ENCODE measurements at places on chromosomes 16 and 17. TPM values are rescaled to one million over a fixed set of nuclear protein-coding genes. Genes with fewer than 3 reads are reported as not detected.

DNA sequence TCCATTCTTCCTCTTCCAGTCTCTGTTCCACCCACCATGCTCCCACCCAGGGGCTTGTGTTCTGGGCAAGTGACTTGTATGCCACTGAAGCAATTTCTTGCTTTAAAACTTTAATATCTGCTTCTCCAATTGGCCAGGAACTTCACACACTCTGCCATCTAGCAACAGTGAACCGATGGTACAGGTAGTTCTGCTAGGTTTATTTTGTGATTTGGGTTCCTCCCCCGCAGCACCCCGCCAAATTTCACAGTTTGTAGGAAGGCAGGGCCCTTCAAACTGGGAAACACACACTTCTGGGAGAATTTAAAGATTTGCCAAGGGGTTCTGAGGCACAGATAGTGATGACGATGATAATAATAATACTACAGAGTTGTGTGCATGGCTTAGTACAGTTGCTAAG, 3.3 kb downstream of the ARSG start:
- DNase-seq = no peak
- no peak overlapping the region for H3K4me3 ChIP-seq
- H3K27ac ChIP-seq = peak overlapping the region; percentile 56
- peaks cover 19% of the 10 kb centered on the region for H3K36me3 ChIP-seq
- peaks cover 69% of the 10 kb centered on the region for H3K4me1 ChIP-seq

DNA sequence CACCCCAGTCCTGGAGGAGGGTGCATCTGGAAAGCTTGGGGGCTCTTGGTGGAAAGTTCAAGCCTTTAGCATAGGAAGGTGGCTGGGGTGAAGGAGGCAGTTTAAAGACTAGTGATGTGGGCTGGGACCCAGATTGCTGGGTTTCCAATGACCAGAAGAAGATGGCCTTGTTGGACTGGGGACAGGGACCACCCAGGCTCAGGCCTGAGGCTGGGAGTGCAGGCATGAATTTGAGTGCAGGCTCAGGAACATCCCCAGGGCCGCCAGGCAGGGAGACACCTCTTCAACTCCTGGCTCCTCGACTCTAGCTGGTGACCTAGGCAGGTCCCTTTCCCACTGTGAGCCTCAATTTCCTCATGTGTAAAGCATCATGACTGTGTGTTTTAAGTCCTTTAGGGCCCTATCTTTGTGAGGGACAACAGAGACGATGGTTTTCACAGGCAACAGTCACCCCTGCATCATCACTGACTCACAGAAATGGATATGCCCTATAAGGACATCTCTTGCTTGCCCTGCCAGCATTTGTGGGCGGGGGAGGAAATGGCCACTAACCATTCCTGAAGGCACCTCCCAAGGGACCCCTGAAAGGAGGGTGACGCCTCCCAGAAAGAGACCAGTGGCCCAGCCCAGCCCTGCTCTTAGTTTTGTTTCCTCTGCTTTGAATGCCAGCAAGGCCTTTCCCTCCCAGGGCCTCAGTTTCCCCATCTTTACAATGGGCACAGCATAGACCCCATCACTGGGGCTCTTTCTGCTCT, 11.1 kb downstream of the NLRC5 start:
- DNase-seq = peak; percentile 80
- H3K27me3 ChIP-seq = no peaks in the 10 kb centered on the region
- peak overlapping the region; percentile 95 for H3K27ac ChIP-seq
- peak overlapping the region; percentile 51 for H3K4me3 ChIP-seq
- H3K4me1 ChIP-seq = peaks cover 91% of the 10 kb centered on the region

PARD6A gene
- 15.2 TPM for total RNA-seq

KCNJ12 gene
- not detected for total RNA-seq

DNA sequence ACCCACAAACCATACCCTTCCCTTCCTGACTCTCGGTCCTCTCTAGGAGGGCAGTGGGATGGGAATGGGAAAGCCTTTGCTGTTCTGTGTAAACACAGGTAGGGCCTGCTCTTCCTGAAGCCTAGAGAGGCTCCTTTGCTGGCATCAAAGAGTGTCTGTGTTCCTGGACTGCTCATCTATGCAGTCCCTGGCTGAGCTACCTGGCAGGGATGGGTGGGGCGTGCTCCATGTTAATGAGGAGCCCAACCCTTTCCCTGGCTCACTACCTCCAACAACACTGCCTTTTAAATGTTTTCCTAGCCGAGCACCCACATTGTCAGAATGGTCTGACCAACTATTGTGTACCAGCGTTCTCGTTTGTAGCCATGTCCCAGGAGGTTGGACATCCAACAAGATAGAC, 26.6 kb upstream of the NAGLU start:
- H3K36me3 ChIP-seq = no peaks in the 10 kb centered on the region
- DNase-seq = no peak
- H3K27ac ChIP-seq = no peak overlapping the region

DNA sequence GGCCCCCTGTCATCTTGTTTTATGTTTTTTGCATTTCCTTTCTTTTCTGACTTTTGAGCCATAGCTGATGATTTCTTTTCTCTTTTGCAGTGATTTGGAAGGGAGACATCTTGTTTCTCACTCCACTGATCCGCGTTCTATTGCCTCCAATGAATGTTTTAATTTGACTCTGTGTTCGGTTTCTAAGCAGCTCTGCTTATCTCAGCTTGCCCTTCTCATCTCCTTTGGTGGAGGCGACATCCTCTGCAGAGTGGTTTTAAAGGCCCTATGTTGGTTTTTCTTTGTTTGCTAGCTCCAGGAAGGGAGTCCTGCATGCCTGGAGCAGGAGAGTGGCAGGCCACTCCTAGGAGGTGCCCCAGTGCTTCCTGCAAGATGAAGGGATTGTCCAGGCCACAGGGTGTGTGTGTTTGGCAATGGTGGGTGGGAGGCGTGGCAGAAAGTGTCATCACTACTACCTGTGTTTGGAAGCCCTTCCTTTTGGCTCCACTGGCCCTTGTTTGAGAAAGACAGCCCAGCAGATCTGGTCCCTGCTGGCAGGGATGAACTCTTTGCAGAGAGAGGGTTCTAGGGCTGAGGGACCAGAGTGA, 13.6 kb downstream of the SMPD3 start:
- no peaks in the 10 kb centered on the region for H3K36me3 ChIP-seq
- DNase-seq = no peak
- no peak overlapping the region for H3K27ac ChIP-seq
- H3K4me1 ChIP-seq = peaks cover 6% of the 10 kb centered on the region
- no peak overlapping the region for H3K4me3 ChIP-seq
- peaks cover 16% of the 10 kb centered on the region for H3K27me3 ChIP-seq

GRCh38 chr16:569445-570254, at the start of gene PIGQ:
TSS of gene PIGQ (plus strand) at chr16:569968. CDS start at chr16:574075, 4,107 bp downstream.
- peak within 1 kb of the TSS; percentile 77 for H3K4me3 ChIP-seq
- H3K27ac ChIP-seq = peak within 1 kb of the TSS; percentile 91
- DNase-seq = peak; percentile 69
- peaks cover 23% of the 10 kb centered on the region for H3K4me1 ChIP-seq
- H3K27me3 ChIP-seq = no peaks in the 10 kb centered on the region
- H3K36me3 ChIP-seq = no peaks in the 10 kb centered on the region

CTRL gene
- 6.7 TPM for total RNA-seq

GRCh38 chr17:14427900-14428647, 127.2 kb downstream of the HS3ST3B1 start:
- DNase-seq = peak; percentile 76
- peaks cover 31% of the 10 kb centered on the region for H3K4me1 ChIP-seq
- H3K27me3 ChIP-seq = no peaks in the 10 kb centered on the region

SPATA33 gene
- 14.5 TPM for total RNA-seq

GRCh38 chr16:7077636-7078035, 255.0 kb upstream of the RBFOX1 start:
- no peaks in the 10 kb centered on the region for H3K27me3 ChIP-seq
- H3K36me3 ChIP-seq = no peaks in the 10 kb centered on the region
- no peak overlapping the region for H3K4me3 ChIP-seq
- H3K27ac ChIP-seq = no peak overlapping the region

ATP6V0D1 gene
- total RNA-seq = 42.1 TPM

DNA sequence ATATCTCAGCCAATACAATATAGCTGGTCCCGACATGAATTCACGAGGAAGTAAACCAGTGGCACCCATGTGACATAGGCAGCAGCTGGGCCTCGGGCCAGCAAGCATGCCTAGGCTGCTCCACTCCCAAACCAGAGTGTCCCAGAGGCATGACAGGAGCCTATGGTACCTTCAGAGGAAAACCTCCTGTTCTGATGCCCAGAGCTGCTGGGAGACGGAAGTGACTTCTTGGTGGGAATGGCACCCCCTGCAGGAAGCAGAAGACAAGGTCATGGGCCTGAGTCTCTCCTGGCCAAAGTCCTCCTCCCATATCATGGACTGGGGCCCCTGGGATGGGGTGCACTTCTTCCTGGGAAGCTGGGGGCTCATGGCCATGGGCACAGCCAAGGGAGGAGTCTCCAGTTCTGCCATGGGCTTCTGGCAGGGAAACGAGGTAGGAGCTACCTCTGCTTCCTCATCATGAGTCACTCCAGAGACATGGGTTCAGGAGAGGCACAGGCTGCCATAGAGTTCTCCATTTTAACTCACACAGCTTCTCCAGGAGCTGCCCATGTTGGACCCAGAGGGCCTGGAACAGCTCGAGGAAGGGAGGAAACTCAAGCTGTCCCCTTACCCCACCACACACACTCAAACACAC, 13.4 kb downstream of the FBF1 start:
- H3K27me3 ChIP-seq = no peaks in the 10 kb centered on the region
- no peak overlapping the region for H3K27ac ChIP-seq
- no peak overlapping the region for H3K4me3 ChIP-seq
- H3K4me1 ChIP-seq = no peaks in the 10 kb centered on the region

DNA sequence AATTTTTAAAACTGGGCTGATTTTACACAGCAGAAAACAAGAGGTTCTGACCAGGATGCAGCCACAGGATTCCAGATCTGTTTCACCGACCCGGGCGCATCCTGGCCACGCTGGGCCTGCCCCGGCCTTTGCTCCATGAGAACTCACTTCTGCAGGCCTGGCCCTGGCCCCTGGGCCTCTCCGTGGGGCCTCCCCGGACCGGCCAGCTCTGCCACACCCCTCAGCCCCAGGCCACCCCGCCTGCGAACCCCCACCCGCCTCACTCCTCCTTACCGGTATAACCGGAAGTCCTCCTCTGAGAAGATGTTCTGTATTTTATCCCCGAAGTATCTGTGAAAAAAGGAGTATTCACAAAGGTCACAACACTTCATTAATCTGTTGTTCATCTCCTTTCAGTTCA, 13.1 kb upstream of the HEXD start:
- H3K27ac ChIP-seq = no peak overlapping the region
- peaks cover 27% of the 10 kb centered on the region for H3K4me1 ChIP-seq
- H3K27me3 ChIP-seq = no peaks in the 10 kb centered on the region
- no peak overlapping the region for H3K4me3 ChIP-seq
- H3K36me3 ChIP-seq = peaks cover 16% of the 10 kb centered on the region
- DNase-seq = no peak

DNA sequence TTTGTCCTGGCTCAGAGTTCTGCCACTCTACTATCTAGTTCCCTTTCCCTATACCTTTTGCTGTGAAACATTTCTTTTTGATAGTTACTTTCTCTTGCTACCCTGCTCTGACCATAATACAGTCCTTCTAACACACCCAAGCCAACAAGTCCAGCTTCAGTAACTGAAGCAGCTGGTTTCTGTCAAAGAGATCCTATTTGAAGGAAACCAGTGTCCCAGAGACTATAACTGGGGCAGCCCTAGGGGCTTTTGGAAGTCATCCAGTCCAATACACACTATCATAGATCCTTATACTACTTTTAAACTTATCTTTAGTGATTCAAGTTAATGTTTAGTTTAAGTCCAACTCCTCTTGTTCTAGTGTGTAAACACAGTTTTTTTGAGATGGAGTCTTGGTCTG, 17.3 kb upstream of the DHRS13 start:
- no peak overlapping the region for H3K27ac ChIP-seq
- no peaks in the 10 kb centered on the region for H3K27me3 ChIP-seq
- no peak overlapping the region for H3K4me3 ChIP-seq

DNA sequence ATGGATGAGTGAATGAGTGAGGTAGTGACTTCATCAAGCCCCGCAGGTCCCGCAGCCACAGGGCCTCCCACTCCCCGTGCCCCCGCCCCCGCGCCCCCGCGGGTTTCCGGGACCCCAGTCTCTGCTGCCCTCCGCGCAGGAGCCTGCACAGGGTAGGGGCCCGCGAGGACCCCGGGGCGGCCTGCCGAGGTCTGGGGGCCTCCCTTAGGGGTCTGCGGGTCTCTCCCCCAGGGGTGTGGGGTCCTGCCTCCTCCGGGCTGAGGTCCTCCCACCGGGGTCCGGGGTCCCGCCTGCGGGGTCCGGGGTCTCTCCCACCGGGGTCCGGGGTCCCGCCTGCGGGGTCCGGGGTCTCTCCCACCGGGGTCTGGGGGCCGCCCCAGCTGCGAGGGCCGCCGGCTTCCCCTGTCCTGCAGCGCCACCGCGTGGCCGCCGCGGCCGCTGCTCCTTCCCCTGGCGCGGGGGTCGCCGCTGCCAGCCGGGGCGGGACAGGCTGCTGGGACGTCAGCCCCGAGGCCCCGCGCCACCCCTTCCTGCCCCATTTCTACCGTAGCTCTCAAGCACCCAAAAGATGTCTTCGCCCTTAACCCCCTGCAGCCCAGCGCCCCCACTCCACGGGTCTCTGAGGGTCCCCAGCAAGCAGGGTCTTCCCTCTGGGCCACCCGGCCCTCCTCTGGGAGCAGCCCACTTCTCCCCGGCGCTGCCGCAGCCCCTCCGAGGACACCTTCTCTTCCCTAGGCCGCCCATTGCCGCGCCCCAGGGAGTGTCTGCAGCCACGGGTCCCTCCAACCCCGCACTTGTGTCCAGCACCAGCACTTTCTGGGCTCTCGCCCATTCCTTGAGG, 10.4 kb upstream of the CHMP6 start:
- peaks cover 11% of the 10 kb centered on the region for H3K27me3 ChIP-seq
- no peak overlapping the region for H3K27ac ChIP-seq
- DNase-seq = no peak
- H3K4me1 ChIP-seq = peaks cover 10% of the 10 kb centered on the region

- no peak overlapping the region for H3K27ac ChIP-seq
- no peak for DNase-seq
- peaks cover 82% of the 10 kb centered on the region for H3K27me3 ChIP-seq
Observed at GRCh38 chr17:38577244-38577643, 28.5 kb downstream of the SRCIN1 start.

DNA sequence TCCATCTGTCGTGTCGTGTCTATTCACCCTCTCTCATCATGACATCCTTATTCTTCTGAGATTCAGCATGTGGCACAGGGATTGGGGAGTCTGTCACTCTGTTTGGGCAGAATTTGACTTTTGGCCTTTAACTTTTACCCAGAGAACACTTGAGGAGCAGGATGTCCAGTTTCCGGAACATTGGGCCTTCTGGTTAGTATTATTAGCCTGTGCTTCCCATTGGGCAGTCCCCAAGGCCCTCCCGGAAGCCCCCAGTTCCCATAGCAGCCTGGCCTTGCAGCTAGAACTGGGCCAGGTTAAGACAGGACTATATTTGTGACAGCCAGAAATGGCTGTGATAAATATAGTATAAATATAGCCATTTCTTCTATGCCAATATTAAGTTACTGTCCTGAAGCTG, 9.6 kb downstream of the SCN4A start:
- no peak overlapping the region for H3K27ac ChIP-seq
- no peak overlapping the region for H3K4me3 ChIP-seq
- no peaks in the 10 kb centered on the region for H3K27me3 ChIP-seq
- H3K4me1 ChIP-seq = peaks cover 14% of the 10 kb centered on the region
- no peak for DNase-seq

GRCh38 chr17:13953841-13954240, 115.5 kb upstream of the COX10 start:
- no peaks in the 10 kb centered on the region for H3K36me3 ChIP-seq
- no peaks in the 10 kb centered on the region for H3K4me1 ChIP-seq
- H3K4me3 ChIP-seq = no peak overlapping the region
- H3K27ac ChIP-seq = no peak overlapping the region
- no peaks in the 10 kb centered on the region for H3K27me3 ChIP-seq
- DNase-seq = no peak

- no peak overlapping the region for H3K27ac ChIP-seq
- H3K4me1 ChIP-seq = no peaks in the 10 kb centered on the region
- no peak for DNase-seq
- no peak overlapping the region for H3K4me3 ChIP-seq
Observed at GRCh38 chr17:80160536-80160935, 9.3 kb upstream of the CARD14 start.

MMP2 gene
- not detected for total RNA-seq

TERB1 gene
- total RNA-seq = not detected

All from activated CD8-positive, alpha-beta memory T cell treated with anti-CD3 and anti-CD28 coated beads, Interleukin-2, amount 10 ng/mL, durations not matched to agents 7 days and 5 days (primary cell).